ENCODE measurements at places on chromosomes 3 and 15.

DNA sequence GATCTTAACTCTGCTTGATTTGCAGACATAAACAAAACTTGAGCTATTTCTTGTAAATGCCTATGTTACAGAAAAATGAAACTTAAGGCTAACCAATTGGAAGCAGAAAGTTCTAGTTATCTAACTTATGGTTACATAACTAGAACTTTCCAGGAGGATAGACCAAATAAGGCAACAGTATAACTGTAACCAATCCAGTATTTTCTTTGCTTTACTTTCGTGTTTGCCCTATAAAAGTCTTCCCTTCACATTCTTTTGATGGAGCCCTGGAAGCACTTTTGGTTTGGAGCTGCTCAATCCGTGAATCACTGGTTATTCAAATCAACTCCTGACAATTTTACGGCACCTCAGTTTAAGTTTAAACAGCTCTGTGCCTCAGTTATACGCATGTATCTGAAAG is 164.6 kb downstream of the SUCLG2 start:
- no peak for DNase-seq

DNA sequence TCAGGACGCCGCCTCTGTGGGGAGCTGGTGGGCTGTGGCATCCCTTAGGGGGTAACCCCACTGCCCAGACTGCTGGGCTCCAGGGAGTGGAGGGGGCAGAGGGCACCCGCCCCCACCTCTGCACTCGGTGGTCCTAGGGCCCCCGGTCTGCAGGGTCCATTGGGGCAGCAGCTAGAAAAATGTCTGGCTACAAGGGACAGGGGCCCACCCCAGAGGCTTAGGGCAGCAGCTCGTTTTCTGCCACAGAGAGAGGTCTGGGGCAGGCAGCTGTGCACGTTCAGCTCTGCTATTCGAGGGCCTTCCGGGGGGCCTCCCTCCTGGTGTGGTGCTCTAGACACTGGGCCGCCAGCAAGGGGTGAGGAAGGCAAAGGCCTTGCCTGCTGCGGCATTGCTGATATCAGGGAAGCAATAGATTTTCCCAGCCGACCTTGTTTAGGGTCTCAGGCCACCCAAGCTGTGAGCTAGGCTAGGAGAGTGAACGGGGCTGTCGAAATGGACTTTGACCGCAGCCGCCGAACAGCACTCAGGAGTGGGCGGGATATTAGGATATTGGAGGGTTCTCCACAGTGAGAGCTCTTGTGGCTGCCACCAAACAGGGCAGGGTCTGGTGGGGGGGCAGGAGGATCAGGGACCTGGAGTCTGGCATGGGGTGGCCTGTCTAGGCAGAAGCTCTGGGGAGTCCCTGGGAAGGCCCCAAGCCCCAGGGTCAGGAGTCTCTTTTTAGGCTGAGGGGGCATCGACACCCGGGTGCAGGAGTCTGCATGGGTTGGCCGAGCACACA is 61.4 kb upstream of the KLF13 start:
- no peak for DNase-seq

- no peak for DNase-seq
Measured at GRCh38 chr3:40451551-40451950, 5.6 kb upstream of the RPL14 start.

GRCh38 chr15:95416576-95416975 is 913.9 kb upstream of the NR2F2 start:
- DNase-seq: no peak

DNA sequence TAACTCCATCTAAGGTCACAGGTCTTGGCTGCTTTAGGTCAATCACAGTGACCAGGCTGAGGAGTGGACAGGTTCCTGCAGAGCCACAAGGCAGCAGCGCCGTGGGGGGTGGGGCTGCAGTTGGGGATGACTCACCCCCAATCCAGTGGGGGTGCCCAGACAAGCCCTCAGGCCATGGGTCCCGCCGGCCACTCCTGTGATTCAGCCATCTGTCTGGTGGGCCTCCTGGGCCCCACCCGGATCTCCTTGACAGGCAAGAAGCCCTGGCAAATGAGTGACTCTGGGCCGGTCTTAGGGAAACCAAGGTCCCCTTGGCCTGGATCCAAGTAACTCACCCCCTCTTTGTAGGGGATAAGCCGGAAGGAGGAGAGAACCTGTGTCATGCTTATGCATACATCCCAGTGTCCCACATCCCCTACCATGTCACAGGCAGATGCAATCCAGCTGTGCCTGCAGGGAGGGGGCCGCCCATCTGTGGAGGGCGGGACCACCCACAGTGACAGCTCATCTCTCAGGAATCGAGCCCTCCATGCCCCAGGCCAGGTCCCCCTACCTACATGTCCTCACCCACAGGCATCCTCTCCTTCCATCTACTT is 495 bp upstream of the COL7A1 start:
- DNase-seq: no peak

- DNase-seq: no peak
Measured at GRCh38 chr3:122403489-122403888, 12.4 kb downstream of the WDR5B start.

GRCh38 chr15:81534124-81534523 is 160.1 kb upstream of the TMC3 start:
- no peak for DNase-seq

GRCh38 chr15:40306908-40307307 is 827 bp downstream of the PLCB2 start:
- DNase-seq: no peak

DNA sequence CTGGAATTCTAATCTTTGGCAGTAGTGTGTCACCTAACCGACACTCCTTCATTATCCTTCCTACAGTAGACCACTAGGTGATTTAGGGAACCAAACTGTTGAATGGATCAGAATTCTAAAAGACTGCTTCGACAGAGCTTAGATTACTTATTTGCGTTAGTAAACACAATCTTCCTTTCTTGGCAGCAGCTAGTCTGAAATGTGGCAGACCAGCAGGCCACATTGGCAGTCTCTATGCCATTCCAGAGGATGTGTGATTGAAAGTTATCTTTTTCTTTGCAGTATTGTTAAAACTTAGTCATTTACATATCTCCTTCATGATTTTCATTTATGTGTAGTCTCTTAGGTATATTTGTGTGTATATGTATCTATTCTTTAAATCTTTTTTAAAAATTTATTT is 23.6 kb downstream of the MBNL1 start:
- no peak for DNase-seq

GRCh38 chr3:103047640-103048039 is 612.8 kb downstream of the ZPLD1 start:
- no peak for DNase-seq

Measured in stimulated activated CD4-positive, alpha-beta T cell treated with anti-CD3 and anti-CD28 coated beads, TNF-alpha, amount 100 ng/mL, for 1 hour (primary cell).